ENCODE measurements at places on chromosomes 16 and 17.

GRCh38 chr16:67158637-67159600, 790 bp downstream of the TRADD start:
- no peak for DNase-seq

- no peak for DNase-seq
Measured at GRCh38 chr17:18119938-18120337, 11.4 kb downstream of the MYO15A start.

DNA sequence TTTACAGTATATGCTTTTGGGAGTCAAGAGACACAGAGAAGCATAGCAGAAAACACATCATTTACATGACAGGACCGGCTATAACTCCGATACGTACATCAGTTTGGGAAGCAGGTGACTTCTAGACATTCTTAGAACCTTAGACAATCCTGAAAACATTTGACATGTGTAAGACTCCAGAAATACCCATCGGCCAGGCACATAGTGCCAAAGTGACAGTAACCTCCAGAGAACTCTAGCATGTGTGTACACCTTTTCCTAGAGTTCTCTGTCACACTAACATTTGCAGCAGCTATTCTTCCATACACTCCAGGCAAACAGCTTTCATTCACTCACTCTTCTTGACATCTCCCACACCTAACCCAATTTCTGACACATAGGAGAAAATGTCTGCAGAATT, 3.4 kb upstream of the TAOK1 start:
- no peak for DNase-seq

DNA sequence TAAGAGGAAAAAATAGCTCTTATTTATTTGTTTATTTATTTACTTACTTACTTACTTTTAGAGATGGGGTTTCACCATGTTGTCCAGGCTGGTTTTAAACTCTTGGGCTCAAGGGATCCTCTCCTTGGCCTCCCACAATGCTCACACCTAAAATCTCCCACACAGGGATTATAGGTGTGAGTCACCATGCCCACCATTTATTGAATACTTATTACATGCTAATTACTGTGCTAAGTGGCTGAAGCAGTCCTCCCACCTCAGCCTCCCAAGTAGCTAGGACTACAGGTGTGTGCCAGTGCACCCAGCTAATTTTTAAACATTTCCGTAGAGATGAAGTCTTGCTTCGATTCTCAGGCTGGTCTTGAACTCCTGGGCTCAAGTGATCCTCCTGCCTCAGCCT, 11.0 kb upstream of the ITGB3 start:
- no peak for DNase-seq

DNA sequence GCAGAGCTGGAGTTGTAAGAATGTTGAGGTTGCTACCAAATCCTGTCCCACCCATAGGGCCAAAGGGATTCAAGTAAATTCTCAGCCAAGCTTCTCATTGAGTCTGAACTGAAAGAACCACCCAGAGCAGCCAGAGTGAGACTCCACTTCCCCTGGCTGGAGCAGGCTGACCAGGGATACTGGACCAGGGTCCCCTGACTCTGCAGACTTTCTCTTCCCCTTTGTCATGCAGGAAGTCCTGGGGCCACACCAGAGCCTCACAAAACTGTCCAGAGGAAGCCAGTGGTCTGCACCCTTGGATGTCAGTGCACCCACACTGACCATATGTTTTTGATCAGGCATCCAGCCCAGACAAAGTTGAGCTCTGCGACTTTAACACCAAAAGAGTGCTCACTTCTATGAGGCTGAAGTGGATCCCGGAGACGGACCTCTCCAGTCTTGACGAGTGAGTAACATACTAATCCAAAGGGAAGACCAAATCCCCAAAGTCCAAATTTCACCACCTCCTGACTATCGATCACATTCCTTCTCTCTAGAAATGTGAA, 4.1 kb downstream of the NXN start:
- no peak for DNase-seq

DNA sequence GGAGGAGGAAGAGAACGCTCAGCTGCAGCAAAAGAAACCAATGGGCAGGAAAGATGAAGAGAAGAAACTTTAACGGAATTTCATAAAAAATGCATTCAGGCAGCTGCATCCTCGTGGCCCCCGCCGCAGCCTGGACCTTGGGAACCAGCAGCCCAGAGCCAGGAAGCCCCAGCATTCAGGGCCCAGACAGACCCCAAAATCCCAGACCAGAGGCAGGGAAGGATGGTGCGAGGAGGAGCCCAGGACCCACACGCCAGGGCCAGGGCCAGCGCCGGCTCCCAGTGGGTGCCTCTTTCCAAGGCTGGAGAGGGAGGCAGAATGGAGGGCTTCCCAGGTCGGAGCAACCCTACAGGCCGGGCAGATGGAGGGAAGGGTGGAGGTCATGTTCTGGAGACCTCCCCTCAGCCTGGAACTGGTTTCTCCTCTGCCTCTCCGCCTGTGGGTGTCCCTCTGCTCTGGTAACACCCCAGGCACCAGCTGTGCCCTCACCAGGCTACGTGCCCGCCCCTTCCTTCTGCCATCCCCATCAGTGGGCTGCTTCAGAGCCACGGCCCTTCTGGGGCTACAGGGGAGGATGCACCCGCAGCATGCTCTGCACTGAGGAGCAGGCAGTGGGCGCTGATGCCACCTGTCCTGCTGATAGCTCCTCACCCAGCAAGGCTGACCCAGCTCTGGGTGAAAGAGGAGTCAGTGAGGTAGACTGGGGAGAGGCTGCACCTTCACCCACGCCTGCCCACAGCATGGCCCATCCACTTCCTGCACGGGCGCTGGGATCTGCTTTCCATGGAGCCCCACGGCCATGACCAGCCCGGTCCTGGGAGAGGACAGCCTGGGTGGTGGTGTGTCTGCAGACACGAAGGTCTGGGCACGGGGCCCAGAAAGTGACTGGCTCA, 1.2 kb upstream of the MIF4GD start:
- DNase-seq, result no peak

- DNase-seq, result no peak
Measured at GRCh38 chr17:77800816-77801215, 157.7 kb upstream of the TNRC6C start.

- no peak for DNase-seq
Measured at GRCh38 chr16:77048085-77048484, 142.9 kb upstream of the MON1B start.

GRCh38 chr17:52536489-52536888, 378.0 kb upstream of the CA10 start:
- no peak for DNase-seq

GRCh38 chr16:88008840-88009239, 57.6 kb downstream of the BANP start:
- no peak for DNase-seq

GRCh38 chr17:27459433-27459832, 3.2 kb downstream of the KSR1 start:
- no peak for DNase-seq

DNA sequence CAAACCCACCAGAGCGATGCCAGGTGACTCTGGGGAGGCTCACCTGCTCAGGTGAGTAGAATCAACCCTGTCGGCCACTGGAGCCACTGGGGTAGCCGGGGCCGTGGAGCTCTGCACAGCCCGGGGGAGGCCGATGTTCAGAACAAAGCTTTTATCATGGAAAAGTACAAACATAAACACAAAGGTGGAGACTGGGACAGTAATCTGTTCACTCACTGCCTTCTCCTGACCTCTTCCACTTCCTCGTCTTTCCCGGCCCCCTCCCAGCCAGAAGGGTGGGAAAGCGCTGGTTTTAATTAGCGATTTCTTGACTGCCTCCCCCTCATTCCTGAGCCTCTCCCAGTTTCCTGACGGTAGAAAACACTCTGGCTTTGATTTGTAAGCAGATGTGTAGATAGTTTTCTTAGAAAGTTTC, 9.8 kb upstream of the TEX19 start:
- no peak for DNase-seq

DNA sequence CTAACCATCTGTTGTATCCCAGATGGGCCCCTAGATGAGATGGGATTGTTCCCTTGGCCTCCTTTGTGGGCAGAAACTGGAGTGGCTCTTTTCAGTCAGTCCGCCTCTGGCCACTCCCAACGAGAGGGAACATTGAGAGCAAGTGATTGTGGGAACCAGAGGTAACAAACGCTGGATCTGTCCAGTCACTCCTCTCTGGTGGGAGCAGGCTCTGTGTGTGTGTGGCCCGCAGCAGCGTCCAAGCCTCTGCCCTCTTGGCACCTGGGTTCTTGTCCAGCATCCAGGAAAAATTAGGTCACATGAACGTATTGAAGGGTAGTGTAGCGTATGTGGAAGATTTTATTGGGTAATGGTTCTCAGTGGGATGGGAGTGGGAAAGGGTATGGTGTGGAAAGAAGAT, 101.9 kb upstream of the COX10 start:
- DNase-seq, result no peak

GRCh38 chr16:30948667-30949649, at the start of gene ORAI3:
TSS of gene ORAI3 (plus strand) at chr16:30949068. CDS start at chr16:30949290, 222 bp downstream.
- no peak for DNase-seq

DNA sequence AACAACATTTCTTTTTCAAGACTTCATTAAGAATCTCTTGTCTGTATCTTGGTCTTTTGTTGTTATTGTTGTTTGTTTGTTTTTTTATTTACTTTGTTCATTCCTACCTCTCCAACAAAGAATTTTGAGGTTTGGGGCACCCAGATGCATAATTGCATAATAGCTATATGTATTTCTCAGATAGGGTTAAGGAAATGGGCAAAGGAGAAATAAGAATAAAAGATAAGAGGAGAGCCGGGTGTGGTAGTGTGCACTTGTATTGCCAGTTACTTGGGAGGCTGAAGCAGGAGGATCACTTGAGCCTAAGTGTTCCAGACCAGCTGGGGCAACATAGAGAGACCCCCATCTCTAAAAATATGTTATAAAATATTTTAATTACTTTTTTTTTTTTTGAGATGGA, 30.5 kb downstream of the CDH1 start:
- DNase-seq, result no peak

GRCh38 chr16:2212362-2213324, 2.0 kb upstream of the BRICD5 start:
- no peak for DNase-seq

GRCh38 chr17:74429604-74430384, 2.1 kb upstream of the GPRC5C start:
- no peak for DNase-seq

GRCh38 chr16:30075503-30076275, at the start of gene PPP4C:
TSS of gene PPP4C (plus strand) at chr16:30075994. CDS start at chr16:30076378, 384 bp downstream.
- DNase-seq, result no peak

- DNase-seq, result no peak
Measured at GRCh38 chr17:74008196-74008595, 195.3 kb upstream of the RPL38 start.

- DNase-seq, result peak; percentile 73
Measured at GRCh38 chr17:8288336-8289102, at the start of gene RANGRF. TSS of gene RANGRF (plus strand) at chr17:8288670. CDS start at chr17:8288789, 119 bp downstream.

DNA sequence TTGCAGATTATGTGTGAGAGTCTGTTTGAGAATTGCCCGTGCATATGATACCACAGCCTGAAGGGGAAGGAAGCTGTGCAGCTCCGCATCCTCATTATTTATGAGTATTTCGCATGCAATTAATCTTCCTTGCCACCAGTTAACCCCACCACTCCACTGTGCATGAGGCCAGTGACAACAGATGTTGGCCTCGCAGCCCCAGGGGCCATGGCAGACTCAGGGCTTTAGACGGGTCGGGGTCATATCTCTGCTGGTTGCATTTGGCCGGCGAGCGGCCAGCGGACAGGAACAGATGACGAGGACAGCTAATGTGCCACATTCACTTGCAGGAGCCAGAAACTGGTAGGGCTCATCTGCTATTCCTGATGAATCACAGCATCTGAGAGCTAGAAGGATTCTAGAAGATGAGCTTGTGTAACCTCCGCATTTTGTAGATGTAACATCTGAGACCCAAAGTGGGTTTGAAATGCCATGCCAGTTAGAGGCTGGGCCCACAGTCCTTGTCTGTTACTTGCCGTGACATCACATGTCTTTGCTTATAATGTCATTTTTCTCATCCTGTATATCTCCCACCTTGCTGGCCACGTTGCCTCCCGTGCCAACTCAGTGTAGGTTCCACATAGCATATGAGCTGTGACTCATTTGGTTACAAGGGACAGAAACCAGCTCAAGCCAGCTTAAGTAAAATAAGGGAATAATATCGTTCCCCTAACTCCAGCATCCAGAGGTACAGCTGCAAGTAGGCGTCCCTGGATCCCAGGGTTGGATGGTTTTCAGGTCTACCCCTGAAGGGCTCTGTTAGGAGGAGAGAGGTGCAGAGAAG, 137.2 kb downstream of the SNX29 start:
- DNase-seq, result no peak

GRCh38 chr16:70701596-70701995, 15.7 kb upstream of the MTSS2 start:
- no peak for DNase-seq

DNA sequence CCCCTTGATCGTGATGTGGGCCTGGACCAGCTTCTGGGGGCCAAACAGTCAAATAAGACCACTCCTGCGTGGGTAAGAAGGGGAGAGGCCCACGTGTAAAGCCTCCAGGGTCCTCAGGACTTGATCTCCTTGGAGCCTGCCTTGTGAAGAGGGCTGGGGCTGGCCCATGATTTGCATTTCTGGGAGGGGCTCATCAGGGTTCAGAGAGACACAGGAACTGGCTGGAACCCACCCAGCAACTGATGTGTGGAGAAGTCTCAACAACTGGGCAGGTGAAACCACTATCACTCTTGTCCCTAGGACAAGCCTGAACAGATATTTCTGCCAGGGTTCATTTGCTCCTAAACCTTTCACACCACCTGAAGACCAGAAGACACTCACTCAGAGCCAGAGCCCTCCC, 214.7 kb downstream of the ZNF423 start:
- no peak for DNase-seq

DNA sequence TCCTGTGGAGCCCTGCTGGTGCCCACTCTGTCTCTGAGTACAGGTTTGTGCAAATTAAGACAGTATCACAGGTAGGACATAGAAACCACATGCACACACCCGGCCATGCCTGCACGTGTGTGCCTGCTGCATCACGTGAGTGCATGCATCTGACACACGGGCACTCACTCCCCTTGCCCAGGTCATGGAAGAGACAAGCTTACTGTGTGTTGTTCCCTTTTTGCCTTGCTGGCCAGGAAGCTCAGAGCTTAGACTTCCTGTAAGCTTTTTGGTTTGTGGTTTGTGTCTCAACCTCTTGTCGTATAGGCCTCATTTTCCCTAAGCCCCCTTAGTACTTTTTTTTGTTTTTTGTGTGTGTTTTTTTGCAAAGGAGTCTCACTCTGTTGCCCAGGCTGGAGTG, 25.0 kb downstream of the ZNF469 start:
- no peak for DNase-seq

GRCh38 chr16:57485091-57485915, 990 bp downstream of the DOK4 start:
- no peak for DNase-seq

Data from left renal cortex interstitium (tissue), 4 donors.